Stimulated activated CD8-positive, alpha-beta memory T cell treated with anti-CD3 and anti-CD28 coated beads, Interleukin-2, amount 100 ng/mL, for 1 hour (primary cell): ENCODE measurements at places on chromosomes 1 and 21.

- DNase-seq, result no peak
These were observed 36.6 kb downstream of the DMRTB1 start for GRCh38 chr1:53495633-53496345.

- DNase-seq, result no peak
These were observed 67.1 kb downstream of the KCNJ15 start for GRCh38 chr21:38323721-38324531.

GRCh38 chr1:212467843-212468482, 35.2 kb downstream of the NENF start:
- no peak for DNase-seq

DNA sequence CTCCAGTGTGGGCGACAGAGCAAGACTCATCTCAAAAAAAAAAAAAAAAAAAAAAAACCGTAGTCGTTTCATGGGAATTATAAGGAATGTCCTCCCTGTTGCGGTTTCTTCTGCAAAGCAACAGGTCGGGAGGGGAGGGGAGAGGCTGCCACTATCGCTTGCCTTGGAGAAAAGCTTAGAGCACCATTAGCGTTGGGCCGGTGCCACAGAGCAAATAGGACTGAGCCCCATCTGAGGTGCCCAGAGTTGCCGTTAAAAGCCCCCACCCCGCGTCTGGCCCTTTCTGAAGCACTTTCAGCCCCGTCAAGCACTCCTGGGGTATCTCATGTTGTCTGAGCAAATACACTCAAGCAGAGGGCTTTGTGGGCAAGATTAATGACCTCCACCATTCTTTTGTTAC, 2.2 kb downstream of the RIPPLY3 start:
- no peak for DNase-seq

- DNase-seq, result no peak
These were observed 12.4 kb downstream of the TFF3 start for GRCh38 chr21:42302794-42303193.

DNA sequence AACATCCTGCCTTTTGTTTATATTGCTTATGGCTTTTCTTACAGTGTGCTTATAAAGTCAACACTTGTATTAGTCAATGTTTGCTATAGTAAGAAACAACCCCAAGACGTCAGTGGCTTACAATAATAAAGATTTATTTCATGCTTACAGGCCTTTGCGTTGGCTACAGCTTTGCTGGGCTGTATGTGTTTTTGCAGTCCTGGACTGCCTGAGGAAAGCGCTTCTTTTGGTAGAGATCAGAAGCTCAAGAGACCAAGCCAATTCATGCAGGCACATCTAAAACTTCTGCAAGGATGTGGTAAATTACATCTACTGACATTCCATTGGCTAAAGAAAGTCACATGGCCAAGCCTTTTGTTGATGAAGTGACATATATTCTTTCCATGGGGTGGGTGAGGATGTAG, 17.5 kb upstream of the PRKAA2 start:
- DNase-seq, result no peak

DNA sequence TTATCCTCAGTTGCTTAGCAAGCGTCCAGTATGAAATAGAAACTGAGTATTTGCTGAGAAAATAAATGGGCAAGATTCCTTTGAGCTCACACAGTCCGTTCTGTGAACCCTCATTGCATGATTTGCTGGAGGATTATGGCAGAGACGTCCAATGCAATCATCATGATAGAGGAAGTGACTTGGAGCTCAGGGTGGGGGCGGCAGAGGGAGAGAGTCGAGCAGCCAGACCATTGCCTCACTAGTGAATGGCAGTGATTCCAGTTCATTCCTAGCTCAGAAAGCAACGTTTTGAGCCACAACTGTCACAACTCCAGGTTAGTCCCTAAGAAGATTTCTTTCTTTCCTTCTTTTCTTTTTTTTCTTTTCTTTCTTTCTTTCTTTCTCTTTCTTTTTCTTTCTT, 27.5 kb upstream of the COL9A2 start:
- no peak for DNase-seq

DNA sequence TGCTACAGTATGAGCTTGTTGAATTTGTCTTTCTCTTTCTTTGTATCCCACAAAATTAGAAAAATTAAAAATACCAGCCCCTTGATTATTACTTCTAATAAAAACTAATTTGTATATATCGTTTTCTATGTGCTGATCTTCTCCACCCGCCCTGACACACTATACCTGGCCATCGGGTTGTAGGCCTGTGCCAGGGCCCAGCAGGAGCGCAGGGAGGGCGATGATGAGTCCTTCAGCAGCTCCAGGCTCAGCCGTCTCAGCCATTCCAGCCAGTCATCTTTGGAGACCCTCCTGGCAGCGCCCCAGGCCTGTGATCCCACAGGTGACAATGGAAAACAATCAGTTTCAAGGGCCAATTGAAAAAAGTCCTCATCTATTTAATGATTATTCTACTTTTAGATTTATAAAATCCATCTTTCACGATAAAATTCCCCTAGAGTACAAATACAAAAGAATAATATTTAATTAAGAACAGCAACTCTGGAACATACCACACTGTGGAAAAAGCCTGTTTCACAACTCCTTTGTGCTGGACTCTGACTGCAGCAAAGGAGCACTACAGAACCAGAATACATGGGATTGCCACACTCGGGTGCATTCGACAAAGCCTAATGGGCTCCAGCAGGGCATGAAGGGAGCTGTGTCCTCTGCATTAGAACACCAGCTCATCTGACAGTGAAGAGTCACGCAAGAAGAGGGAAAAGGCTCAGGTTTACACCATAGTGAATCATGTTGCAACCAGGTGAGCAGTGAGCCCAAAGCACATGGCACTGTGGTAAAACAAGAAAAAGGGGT, 15.4 kb downstream of the ANGPTL7 start:
- DNase-seq, result no peak

- no peak for DNase-seq
These were observed 29.8 kb downstream of the PYHIN1 start for GRCh38 chr1:158961178-158961577.

DNA sequence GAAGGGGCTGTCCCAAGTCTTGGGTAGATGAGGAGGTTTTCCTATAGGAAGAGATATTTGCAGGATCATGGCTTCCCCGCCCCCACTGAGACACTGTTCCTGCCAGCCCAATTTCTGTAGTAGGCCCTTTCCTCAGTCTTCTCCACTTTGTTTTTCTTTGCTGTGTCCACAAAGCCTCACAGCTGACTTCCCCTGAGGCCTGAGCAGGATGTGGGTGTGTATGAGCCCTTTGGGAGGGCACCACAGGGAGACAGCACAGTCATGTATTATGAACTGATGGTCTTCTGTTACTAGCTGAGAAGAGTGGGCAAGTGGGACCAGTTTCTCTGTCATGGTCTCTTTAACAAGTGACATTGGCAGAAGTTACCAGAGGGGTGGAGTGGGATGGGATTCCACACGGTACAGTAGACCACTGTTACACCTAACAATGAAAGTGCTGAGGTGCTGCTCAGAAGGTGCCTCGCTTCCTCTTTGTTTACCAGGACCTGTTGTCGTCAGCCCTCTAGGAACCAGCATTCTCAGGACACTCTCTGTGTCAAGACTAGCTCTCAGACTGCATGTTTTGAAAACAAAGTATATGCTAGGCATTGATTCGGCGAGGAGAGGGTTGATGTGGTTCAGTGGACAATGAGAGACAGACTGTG, 253.8 kb upstream of the HOOK1 start:
- DNase-seq, result no peak

GRCh38 chr21:37863842-37864241, 52.4 kb downstream of the KCNJ6 start:
- DNase-seq, result no peak

DNA sequence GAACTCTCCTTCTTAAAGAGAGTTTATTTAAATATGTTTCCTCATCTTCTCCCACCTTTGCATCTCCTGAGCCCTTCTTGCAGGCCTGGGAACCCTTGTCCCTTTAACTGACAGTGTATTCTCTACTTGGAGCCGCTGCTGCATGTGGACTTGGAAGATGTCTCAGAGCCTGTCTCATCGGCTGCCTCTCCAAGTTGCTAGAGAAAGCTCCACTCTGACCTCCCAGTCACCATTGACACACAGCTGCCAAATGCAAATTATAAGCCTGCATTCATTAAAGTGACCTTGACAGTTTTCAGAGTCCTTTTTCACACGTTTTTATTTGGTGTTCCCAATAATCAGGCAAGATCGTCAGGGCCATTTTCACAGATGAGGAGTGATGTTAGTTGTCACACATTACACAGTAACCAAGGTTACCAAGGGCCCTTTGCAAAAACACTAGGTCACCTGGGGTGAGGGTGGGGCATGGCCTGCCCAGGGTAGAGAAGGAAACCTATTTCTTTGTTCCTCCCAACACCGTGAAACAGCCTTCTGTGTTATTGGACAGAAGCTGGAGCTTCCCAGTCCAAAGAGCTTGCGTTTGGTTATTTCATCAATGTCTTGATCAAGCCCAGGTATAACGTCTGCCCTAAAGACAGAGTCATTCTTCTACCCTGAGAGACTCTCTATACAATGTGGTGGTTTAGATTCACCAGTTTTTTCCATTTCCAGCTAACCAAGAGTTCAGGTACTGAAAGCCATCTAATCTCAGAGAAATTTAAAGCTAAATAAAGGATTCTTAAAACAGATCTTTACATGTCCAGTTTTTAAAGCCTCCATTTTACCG, 164.1 kb downstream of the GALNT2 start:
- DNase-seq, result no peak

DNA sequence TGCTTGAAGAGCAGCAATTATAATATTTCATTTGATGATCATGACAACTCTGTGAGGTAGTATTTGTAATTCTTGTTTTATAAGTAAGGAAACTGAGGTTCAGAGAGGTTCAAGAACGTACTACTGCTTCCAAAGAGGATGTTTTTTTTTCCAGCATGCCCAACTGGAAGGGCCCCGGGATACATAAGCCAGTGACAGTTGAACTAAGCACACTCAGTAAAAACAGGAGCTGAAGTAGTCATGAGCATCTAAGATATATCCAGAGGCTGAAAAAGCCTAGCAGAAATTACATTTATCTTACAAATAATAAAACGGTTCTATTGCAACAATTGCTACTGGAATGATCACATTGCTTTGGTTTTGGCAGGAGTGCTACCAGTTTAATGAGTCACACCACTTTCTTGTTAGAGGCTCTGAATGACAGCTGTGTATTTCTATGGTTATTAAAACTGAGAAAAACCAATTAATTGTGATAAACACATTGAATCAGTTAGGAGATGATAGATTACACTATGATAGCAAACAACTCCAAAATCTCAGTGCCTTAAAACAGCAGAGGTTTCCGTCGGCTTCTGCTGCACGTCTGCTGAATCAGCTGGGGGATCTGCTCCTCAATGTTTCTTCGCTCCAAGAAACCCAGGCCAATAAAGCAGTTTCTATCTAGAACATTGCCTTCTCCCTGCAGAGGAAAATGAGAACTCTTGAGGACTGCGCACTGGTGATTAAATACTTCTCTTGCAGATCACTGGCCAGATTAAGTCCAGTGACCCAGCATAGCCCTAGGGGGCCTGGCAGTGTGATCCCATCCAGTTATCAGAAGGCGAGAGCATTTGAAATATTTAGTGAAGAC, 522.7 kb downstream of the PLPP3 start:
- no peak for DNase-seq

DNA sequence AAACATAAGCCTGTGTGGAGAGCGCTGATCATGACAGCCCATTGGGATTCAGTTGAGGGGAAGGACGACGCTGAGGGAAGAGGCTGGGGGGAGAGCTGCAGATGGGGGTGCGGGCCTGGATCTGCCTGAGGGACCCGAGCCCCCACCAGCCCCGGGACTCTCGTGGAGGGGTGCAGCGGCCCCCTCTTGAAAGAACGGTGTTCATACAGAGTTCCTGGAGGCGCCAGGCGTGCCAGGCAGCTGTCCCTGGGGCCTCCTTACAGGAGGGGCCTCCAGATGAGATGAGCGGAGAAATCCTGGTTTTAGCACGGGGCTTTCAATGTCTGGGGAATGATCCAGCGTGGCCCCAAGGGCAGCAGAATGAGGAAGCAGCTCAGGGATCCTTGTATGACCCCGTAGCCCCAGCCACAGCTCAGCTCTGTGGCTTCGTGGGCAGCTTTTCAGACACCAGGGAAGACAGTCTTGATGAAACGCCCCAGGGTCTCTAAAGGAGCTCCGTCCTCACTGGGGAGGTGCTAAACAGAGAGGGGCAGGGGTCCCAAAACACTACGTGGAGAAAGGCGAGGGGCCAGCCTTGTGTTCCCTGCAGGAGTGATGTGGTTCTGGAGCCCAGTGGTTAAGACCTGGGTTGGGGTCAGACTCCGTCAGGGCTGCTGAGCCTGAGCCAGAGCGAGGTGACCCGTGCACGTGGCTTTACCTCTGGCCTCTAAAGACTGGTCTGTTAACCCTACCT, 7.2 kb upstream of the DSCAM start:
- DNase-seq, result no peak

GRCh38 chr1:20720631-20721091, 2.9 kb upstream of the KIF17 start:
- DNase-seq, result no peak

- DNase-seq, result no peak
These were observed 171.5 kb upstream of the CAMK1G start for GRCh38 chr1:209412036-209412435.

DNA sequence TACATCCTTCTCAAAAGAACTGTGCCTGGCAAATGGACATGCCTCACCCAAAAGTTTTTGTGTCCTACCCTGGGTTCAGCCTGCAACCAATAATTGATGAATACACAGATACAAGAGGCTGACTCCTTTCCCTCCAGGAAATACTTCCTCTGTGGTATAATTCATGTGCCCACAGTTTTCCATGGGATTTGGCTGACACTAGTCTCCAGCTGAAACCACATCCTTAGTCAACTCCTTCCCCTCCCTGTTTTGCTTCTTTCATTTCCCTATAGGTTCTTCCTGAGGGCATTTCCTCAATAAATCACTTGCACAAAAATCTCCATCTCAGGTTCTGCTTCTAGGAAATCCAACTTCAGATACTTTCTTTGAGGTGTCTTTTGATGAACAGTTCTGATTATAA, 436.6 kb upstream of the C1orf87 start:
- DNase-seq, result no peak

GRCh38 chr1:6267686-6268322, 6.9 kb upstream of the GPR153 start:
- DNase-seq, result no peak

DNA sequence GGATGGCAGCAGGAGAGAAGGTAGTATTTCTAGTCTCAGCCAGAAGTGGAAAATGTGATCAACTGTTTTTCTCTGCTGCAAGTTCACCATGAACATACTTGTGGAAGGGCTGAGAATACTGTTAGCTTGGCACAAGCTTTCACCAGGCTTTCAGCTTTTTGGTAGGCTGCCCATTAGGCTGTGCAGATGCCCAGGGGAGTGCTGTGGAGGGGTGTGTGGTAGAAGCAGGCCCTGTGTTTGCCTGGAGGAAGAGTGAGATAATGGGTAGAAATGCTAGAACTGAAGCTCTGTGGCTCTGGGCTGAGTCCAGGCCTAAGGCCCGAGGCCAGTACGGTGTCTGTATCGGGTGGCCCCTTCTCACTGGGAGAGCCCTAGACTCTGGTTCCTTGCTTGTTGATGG, 9.8 kb downstream of the DNAJC6 start:
- no peak for DNase-seq

DNA sequence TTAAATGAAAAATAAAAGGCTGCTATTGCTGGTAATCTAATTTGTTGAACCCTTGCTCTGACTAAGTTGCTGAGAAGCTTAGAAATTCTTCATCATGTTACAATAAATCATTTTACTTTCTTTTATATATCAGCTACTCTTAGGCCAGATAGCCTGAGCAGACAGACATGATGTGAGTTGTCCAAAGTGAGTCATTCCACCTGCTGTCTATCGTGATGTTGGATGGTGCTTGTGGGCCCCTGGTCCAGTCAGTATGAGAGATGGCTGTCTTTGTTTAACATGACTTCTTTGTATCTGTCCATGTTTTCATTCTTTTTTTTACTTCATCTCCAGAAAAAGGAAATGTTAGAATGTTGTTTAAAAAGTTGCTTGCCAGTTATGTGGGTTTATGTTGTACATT, 188.8 kb downstream of the ADGRL2 start:
- no peak for DNase-seq

- DNase-seq, result no peak
These were observed 69.8 kb downstream of the TPR start for GRCh38 chr1:186304982-186305949.
